ENCODE measurements at places on chromosomes 5 and 9.
A peak's percentile ranks its signal among the peaks of the same experiment; 100 is the strongest.

DNA sequence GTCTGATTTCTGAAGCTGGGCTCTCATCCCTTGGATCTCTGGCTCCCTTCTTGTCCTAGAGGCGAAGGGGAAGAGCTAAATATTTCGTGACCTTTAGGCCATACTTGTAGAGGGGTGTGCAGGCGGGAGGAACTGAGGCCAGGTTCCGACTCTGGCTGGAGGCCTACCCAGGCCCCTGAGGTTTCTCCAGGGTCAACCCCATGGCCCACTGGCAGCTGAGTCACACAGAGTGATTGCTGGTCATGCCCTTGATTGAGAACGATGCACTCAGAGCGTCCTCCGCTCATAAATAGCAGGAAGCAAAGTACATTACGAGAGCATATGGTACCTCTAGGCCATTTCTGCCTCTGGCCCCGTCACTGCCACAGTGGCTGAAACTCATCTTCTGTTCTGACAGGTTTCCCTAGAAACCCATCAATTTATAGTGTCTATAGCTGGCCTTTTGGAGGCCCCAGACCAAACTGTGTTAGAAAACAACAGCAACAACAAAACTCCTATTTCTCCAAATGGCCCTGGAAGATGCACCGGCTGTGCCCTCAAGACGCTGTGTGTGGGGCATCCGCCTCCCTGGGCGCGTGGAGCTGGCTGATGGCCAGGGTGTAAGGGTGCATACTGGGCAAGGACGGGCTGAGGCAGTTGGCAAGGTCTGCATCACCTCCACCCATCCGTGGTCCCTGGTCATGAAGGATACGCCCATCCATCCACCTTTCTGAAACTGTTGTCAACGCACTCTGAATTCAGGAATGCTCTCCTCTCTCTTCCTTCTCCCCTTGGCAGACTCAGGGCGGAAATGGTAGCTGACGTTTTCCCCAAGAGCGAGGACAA, 32.9 kb upstream of the FCN1 start:
- no peak for DNase-seq

DNA sequence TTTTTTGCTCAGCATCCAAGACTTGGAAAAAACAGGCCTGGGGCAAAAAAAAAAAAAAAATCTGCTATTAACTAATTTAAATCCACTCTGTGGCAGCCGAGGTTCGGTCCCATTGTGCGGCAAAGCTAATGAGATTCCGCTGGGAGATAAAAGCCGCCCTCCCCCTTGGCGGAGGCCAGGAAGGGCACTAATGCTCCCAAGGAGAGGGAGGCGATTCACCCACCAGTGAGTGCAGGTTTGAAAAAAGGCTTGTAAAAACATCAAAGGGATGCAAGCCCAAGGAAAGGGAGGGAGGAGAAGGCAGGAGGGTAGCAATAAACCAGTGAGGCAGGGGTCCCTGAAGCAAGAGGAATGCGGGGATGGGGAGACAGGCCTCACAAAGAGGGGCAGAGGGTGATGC, 129.5 kb upstream of the RAPGEF1 start:
- no peak for DNase-seq

- no peak for DNase-seq
Observed at GRCh38 chr5:36943584-36943983, 67.0 kb downstream of the NIPBL start.

- DNase-seq = peak; percentile 27
Observed at GRCh38 chr9:138100711-138101350, 223.2 kb downstream of the CACNA1B start.

DNA sequence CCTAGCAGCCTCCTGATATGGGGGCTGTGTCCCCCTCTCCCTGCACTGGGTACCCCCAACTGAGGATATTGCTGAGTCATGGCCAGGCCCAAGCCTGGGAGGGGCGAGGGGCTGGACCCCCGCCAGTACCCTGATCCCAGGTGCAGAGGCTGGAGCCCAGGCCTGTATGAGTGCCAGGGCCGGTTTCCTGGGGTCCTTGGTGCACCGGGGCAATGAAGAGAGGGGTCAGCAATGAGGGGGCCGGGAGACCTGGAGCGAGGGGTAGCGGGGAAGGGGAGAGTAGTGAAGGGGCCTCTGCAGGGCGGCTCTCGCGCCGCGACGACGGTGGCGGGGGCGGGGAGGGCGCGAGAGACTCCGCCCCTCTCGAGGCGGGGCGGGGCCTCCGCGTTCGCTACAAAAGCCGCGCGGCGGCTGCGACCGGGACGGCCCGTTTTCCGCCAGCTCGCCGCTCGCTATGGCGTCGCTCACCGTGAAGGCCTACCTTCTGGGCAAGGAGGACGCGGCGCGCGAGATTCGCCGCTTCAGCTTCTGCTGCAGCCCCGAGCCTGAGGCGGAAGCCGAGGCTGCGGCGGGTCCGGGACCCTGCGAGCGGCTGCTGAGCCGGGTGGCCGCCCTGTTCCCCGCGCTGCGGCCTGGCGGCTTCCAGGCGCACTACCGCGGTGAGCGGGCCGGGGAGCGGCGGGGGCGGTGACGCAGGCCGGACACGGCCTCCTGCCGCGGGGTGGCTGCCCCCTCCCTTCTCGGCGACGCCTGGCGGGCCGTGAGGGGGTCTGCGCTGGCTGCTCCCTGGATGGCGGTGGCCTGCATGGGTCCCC, at the start of gene SQSTM1:
TSS of gene SQSTM1 (plus strand) at position 423 of the 815 bp plus-strand sequence. CDS start at position 455, 32 bp downstream.
- DNase-seq = peak; percentile 83

- no peak for DNase-seq
Observed at GRCh38 chr9:426264-426663, 211.6 kb downstream of the DOCK8 start.

- no peak for DNase-seq
Observed at GRCh38 chr9:21294364-21294774, 10.7 kb downstream of the IFNA5 start.

GRCh38 chr5:112491257-112491656, 72.2 kb upstream of the EPB41L4A start:
- no peak for DNase-seq

GRCh38 chr9:3170819-3171218, 326.9 kb upstream of the PUM3 start:
- no peak for DNase-seq

DNA sequence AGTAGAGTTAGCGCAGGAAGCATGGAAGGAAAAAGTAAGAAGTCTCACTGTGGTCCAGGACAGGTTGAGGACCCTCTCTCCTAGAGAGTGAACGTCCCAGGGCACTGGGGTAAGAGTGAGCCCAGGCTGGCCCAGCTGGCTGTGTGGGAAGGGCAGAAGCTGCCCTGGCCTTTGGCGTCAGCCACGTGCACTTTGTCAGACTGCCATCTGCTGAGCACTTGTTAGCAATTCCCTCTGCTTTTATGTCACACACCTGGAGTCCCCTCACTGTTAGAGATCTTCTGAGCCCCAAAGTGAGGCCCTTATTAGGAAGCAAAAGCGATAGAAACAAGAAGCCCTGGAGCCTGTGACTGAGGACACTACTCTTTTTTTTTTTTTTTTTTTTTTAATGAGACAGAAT, 79.1 kb downstream of the UGCG start:
- no peak for DNase-seq

DNA sequence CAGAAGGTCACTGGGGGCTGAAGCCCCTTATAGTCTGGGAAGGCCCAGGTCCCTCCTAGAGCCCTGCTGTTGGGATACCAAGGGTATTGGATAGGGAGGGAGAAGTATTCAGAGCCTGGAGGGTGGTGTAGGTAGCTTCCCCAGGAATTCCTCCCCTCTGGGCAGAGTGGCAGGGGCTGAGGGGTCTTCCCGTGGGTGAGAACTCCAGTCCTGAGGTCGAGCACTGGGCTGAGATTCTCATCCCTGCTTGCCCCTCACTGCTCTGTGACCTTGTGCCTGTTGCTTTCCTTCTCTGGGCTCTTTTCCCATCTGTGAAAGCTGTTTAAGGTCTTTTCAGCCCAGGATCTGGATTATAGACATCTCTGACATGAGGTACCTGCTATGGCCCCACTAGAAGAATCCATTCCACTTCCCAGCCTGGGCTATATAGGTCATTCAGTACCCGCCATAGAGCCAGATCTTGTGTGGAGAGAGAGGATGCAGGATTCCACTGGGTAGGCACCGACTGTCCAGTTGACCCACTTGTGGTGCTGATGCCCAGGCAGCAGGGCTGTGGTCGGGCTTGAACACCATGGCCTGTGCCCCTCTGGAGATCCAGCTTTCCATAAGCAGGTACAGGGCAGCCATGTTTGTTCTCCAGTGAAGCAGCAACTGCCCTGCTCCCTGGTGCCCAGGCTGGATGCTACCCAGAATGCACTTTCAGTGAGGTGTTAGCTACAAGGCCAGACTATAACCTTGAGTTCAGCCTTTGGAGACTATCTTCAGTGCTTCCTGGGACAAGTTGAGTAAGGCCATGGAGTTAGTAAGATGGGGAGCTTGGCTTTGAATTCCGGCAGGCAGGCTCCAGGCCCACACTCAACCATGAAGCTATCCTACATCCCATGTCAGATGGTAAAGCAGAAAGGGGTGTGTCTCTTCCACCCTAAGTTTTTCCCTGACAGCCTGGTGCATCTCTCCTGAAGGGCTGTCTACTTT, 60.1 kb downstream of the AMBP start:
- peak; percentile 29 for DNase-seq

DNA sequence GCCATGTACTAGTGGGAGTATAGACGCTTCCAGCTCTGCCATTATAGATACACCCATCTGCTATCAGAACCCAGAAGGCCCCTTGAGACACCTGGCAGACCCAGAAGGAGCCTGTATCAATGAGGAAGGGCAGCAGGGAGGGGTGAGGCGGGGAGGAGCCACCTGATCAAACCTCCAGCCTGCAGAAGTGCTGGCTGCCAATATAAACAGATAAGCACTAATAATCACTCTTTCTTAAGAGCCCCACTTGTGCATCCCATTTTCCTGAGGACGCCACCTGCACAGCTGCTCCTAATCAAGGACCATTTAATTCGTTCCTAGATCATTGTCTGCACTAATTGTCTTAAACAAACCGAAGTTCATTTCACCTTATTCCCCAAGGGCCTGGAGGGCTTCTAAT, 75.0 kb upstream of the NEK6 start:
- no peak for DNase-seq

GRCh38 chr9:91949392-91949945, 559 bp downstream of the ROR2 start:
- DNase-seq = no peak

GRCh38 chr5:89922161-89922560, 487.4 kb downstream of the CETN3 start:
- DNase-seq = no peak

DNA sequence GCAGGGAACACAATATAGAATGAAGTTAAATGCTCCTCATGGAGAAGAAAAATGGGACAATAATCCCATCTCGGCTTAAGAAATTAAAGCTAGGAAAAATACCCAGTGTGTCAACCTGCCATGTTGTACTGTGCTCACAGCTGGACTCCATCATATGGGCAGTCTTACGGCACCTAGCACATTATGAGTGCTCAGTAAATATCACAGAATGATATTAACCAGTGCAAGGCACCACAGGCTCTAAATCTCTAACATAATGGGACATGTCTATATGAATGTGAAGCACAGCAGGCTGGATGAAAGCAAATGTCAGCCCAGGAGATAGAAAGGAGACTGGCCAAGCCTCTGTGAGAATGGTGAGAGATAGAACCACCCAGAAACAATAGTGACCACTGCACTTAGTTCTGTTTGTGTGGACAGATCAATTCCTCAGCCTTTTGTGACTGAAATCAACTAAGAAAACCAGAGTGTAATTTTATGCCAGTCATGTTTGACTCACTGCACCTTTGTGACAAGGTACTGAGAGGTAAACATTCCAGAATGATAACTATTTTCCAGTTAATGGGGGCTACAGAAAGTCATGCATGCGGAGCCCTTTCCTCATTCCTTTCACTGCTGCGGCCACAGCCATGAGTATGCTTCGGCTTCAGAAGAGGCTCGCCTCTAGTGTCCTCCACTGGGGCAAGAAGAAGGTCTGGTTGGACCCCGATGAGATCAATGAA, 140.4 kb upstream of the CDH6 start:
- no peak for DNase-seq

Data from activated CD8-positive, alpha-beta memory T cell treated with anti-CD3 and anti-CD28 coated beads, Interleukin-2, amount 10 ng/mL, durations not matched to agents 7 days and 5 days (primary cell).